ENCODE measurements at places on chromosomes 3 and 15. TPM values are rescaled to one million over a fixed set of nuclear protein-coding genes. Genes with fewer than 3 reads are reported as not detected.

DNA sequence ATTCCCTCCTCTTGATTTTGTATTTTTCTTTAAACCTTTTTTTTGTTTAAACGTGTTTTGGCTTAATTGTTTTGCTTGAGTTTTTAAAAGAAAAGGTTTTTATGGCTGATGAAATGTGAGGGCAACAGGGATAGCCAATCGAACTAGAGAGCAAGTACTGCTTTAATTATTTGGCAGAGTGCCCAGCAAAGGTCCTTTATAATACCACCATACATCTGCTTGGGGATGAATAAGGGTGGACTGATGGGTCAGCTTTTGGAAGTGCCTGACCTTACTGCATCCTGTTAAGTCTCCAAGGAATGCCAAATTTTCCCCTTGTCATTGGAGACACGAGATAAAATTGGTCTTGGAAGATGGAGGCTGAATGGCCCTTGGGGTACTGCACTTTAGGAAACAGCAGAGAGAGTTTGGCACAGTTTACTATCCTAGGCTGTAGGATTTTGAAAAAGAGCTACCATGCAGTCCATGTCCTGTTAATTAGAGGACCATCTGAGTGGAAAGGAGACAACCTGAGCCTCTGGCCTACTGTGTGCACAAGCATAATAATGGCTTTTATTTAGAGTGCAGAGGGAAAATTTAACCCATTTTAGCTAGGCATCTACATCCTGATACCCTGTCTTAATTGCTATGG lies 19.8 kb upstream of the MTHFS start:
- DNase-seq: no peak

GRCh38 chr15:74320352-74321247 lies 46.8 kb downstream of the CYP11A1 start:
- no peak for DNase-seq

DNA sequence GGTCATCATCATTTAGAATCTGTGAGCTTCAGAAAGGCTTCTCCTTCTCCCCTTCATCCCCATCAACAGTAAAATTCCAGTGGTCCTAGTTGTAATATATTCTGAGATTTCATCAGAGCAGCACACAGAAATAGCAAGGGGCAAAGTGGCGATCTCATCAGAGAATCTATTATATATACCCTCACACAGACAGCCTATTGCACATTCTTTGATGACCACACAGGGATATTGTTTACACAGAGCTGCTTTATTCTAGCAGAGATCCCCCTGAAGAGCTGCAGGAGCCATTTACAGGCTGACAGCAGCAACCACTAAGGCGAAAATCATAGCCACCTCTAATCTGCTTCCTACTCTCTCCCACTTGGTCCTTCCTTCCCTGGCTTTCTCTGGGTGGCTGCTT lies 42.0 kb upstream of the CRBN start:
- no peak for DNase-seq

Gene ACVR2B
- total RNA-seq: 5.2 TPM

Gene OR5K2
- not detected for total RNA-seq

Gene CERS3
- total RNA-seq: not detected

Data from left colon (tissue), 2 donors.